ENCODE measurements at places on chromosomes 6 and 20.

GRCh38 chr20:32484958-32485769, 100.0 kb downstream of the NOL4L start:
- no peak for DNase-seq

- peak; percentile 54 for DNase-seq
Observed at GRCh38 chr6:160041608-160042007, 72.7 kb downstream of the IGF2R start.

- no peak for DNase-seq
Observed at GRCh38 chr6:169970306-169970988, 219.0 kb downstream of the ERMARD start.

- no peak for DNase-seq
Observed at GRCh38 chr20:44576297-44576696, 6.1 kb upstream of the PKIG start.

GRCh38 chr6:45677381-45678284, 299.9 kb upstream of the SUPT3H start:
- DNase-seq: no peak

GRCh38 chr6:63821442-63821841, 185.8 kb downstream of the PHF3 start:
- no peak for DNase-seq

DNA sequence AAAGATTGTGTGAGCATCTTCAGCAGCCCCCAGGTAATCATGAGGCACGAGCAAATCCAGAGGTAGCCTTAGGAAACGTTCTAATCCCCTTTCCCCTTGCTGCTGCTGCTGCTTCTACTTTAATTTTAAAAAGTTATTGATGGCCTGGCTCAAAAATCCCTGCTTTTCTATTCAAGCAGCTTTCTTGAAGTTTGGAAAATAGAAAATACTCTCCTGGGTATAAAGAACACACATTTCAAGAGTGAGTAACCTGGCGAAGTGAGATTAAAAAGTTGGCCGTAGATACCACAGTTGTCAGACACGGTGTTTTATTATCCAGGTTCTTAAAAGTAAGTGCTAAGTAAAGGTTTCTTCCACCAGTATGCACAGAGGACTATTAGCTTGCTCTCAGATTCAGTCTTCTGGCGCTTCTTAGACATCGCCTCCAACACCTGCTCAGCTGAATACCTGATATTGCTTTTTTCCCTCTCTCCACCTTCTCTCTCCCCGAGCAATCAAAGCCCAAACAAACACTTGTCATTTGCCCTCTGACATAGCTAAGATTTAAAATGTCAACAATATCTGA, 150.7 kb downstream of the EDN3 start:
- no peak for DNase-seq

DNA sequence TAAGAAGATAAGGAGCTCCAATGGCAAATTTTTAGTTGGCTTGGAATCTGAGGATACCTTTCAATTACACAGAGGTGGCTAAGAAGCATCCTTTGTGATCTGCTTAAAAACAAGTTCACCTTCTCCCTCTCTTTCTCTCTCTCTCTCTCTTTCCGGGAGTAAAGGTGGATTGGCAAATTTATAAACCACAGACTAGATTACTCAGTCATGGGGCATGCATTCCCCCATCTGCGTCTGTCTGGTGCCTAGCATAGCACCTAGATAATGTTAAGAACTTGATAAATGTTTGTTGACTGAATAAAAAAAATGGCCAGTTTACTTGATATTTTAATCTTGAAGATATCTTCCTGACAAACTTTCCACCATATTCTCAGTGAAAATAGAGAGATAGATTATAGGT, 312.3 kb downstream of the CDC5L start:
- DNase-seq: no peak

- DNase-seq: no peak
Observed at GRCh38 chr20:53643031-53643832, 49.6 kb upstream of the ZNF217 start.

- no peak for DNase-seq
Observed at GRCh38 chr6:113558966-113559365, 298.2 kb upstream of the MARCKS start.

DNA sequence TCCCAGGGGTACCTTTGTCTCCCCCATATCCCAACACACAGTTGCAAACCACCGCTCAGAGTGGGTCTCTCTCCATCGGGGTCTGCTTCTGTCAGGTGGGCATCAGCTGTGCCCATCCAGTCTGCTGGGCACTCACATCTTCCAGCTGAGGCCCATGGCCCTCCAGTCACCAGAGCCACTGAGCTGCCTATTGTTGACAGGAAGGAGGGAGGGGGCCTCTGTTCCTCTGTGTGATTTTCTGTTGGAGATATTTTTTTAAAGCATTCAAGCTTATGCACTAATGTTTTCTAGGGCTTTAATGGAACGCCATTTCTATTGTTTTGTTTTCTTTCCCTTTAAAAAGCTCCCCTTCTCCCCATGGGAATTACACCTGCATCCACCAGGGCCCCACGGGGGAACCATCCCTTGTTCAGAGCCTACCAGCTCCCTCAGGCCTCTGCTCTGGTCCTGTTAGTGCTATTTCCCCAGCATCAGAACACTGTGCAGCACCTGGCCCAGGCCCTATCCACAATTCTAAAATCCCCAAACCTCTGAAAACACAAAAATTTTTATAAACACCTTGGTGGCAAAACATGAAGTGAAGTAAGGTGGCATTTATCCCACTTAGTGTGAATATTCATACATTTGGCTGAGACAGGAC, 326.2 kb downstream of the CD83 start:
- DNase-seq: no peak

DNA sequence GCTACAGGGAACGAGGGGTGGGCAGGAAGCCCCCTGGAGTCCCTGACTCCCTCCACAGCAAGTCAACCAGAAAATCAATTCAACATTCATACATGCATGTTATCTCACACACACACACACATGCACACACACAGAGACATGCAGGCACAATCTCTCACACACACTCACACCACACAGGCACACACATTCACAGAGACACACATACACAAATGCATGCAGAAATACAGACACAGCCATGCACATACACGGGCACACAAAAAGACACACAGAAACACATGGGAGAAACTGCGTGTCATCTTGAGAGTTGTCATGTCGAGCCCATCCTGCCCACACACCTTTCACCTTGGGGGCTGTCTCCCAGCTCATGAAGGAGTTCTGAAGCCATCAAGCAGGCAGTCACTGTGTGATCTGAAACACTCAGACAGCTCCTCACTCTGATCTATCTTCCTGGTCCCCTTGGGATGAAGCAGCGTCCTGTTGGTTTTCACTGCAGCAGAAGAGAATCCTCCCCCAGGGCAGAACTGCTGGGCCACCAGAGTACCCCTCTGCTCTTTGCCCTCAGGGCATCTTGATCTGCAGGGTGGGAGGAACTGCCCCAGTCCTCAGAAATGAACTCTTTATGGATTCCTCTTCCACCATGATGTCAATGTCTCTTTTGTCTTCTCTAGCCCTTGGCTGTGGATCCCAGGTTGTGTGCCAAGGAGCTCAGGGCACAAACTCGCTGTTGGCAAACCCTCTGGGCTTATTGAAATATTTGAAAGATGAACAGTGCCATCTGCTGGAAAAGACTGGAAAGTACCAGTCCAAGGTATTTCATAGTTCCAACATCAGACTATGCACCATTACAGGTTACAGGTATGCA, 8.8 kb downstream of the RAET1L start:
- DNase-seq: peak; percentile 26

GRCh38 chr6:154593122-154593521, 82.6 kb upstream of the CNKSR3 start:
- no peak for DNase-seq

DNA sequence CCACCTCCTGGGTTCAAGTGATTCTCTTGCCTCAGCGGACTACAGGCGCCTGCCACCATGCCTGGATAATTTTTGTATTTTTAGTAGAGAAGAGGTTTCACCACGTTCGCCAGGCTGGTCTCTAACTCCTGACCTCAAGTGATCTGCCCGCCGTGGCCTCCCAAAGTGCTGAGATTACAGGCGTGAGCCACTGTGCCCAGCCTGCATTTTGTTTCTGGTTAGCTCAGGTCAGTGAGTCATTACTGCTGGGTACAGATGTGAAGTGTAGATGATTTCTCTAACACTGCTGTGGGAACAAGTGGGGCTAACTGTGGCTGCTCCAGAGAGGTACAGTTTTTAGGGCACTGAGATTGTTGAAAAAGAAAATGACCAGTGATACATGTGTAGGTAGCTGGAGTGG, 188.6 kb downstream of the PRL start:
- no peak for DNase-seq

DNA sequence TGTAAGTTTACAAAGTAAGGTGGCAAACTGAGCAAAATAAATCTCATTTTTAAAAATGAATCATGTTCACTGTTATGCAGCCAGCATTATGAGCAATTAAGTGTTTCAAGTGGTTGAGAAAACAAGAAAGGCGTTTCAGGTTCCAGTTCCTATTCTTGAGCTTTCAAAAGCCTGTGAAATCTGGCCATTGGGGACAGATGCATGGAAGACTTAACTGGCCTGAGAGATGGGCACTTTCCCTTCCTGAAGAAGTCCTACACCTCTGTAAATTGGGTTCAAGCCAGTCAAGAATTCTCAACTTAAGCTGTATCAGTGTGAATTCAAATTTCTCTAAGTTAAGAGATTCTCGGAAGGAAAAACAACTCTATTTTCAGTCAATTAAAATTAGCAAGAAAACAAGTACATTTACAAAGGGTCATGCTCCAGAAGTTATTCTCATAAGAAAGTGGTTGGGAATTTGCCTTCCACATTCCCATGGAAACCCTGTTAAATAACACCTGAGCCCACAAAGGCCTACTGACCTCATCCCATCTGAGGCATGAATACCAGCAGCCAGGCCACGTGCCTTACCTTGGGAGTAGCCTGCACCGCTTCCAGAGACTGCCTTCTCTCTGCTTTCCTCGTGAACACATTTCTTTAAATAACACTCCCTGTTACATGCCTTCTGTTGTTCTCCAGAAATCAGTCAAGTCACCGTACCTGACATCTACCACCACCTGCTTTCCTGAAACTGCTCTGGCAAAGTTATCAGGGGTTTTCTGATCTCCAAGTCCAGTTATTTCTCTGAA, 19.4 kb downstream of the MAP3K5 start:
- no peak for DNase-seq

GRCh38 chr6:25280344-25281074, 1.3 kb downstream of the CARMIL1 start:
- no peak for DNase-seq

DNA sequence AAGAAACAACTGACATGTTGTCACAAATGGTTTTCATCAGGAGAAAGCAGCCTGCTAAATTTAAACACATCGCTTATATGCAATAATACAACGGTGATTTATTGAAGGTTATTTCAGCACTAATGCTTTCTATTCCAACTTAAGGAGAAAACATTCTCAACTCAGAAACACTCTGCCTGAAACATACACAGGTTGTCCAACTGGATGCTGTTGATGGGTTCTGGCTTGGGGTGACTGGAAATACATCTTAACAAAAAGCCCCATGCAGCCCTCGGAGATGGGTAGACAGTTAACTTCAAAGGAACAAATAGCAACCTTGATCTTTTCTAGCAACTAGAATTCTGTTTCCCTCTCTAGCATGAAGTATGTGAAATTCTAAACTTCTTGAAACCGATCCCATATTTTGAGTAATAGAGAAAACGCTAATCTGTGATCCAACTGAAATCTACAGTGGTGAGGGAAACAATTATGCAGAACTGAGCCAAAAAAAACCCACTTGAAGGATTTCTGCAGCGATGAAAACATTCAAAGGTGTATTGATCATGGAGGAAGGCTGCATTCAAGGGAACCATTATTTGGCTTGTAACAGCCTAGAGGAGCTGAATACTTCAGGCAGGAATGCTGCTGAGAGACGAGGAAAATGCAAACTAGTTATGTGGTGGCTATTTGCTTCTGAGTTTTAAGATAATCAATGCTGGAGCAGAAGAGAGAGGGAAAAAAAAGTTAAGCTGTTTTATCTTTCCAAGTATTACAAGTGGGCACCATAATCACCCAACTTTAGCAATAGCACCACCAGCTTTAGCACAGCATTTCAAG, 6.9 kb downstream of the ZMYND8 start:
- DNase-seq: no peak

- DNase-seq: no peak
Observed at GRCh38 chr6:44732243-44732642, 344.7 kb downstream of the CDC5L start.

DNA sequence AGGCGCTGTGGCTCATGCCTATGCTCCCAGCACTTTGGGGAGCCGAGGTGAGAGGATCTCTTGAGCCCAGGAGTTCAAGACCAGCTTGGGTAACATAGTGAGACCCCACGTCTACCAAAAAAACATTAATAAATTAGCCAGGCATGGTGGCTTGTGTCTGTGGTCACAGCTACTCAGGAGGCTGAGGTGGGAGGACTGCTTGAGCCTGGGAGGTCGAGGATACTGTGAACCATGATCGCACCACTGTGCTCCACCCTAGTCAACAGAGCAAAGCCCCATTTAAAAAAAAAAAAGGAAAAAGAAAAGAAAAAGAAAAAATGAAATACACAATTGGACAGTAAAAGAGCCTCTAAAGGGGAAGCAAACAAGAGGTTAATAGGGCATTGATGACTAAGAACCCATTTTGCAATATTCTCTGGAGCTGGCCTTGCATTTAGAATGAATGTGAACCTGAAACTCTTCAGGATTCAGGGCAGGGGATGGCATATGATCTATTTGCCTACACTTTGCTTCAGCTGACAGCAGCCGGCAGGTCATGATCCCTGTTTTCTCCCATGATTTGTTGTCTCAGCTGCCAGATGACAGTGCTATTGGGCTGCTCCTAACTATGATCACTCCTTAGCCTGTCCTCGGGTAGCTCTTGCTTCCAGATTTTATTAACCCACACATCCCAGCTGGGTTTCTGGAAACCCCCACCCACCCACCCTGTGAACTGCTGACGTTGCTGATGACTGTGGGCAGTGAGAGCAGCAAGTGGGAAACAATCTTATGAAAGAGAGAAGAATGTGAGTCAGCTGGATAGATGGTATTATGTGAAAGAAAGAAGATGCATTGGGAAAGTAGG, 83.8 kb upstream of the ELOVL5 start:
- no peak for DNase-seq

DNA sequence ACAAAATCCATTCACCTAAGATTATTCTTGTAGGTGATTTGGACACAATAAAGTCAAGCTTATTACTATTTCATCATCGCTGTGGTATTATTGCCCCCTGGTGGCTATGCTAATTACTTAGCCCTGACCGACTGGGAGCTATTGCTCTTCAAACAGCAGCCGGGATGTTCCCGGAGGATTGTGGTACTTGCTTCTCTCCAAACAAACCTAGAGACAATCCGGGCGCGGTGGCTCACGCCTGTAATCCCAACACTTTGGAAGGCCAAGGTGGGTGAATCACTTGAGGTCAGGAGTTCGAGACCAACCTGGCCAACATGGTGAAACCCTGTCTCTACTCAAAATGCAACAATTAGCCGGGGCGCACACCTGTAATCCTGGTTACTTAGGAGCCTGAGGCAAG, 15.4 kb upstream of the STMND1 start:
- no peak for DNase-seq

DNA sequence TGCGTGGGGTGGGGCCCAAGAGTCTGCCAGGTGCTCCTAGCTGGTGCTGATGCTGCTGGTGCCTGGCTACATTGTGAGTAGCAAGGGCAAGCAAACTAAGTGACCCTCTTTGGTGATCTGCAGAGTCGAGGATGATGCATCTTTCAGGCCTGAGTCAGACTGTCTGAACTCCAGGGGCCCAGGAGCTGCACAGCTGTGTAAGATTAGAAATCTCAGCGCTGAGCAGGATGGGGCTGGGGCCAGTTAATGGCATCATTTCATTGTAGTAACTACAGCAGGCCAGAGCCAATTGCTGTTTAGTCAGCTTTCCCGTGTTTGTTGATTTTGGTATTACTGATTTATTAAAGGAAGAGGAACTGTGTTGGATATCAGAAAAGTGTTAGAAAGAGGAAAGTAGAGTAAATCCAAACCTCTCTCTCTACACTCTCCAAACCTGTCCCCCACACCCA, 365.2 kb downstream of the PAX1 start:
- no peak for DNase-seq

GRCh38 chr6:43856005-43856765, 86.2 kb downstream of the VEGFA start:
- no peak for DNase-seq
